ENCODE measurements at places on chromosomes 2 and 18.

GRCh38 chr2:6510532-6510931 is 355.2 kb downstream of the CMPK2 start:
- no peak for DNase-seq

- no peak for DNase-seq
Observed at GRCh38 chr18:60623331-60623730, 250.8 kb upstream of the MC4R start.

GRCh38 chr18:1292167-1292566 is 387.5 kb downstream of the ADCYAP1 start:
- no peak for DNase-seq

- no peak for DNase-seq
Observed at GRCh38 chr18:34600158-34600557, 109.9 kb upstream of the DTNA start.

DNA sequence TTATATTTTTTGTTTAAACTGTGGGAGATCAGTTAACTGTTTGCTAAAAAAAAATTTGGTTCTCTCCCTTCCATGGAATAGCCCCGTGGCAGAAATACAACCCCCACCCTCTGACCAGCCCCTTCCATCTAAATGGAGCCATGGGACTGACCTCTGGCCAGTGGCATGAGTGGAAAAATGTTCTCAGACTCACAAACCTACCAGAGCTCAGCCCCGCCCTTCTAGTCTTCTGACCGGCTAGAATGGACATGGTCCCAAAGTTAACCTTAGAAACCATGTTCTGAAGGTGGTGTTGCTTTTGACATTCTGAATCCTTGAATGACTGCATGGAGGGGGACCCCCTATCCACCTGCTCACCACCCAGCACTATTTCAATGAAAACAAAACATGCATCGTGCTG is 1.3 kb upstream of the CHRNA1 start:
- no peak for DNase-seq

GRCh38 chr2:160940271-160940670 is 220.0 kb upstream of the TANK start:
- DNase-seq, result no peak

DNA sequence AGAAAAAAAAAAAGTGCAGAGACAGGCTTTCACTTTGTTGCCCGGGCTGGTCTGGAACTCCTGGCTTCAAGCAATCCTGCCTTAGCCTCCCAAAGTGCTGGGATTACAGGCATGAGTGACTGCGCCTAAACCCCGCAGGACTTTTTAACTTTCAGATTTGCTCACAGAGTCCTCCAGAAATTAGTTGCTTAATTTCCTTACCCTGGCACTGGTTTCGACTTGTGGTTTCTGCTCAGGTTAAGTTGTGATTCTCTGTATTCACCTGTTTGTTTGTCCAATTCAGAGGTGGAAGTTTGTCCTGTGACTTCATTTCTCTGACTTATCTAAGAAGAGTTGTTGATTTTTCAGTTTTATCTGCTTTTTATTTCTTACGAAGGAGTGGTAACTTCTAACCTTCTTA is 238.1 kb downstream of the TMEM182 start:
- DNase-seq, result no peak

DNA sequence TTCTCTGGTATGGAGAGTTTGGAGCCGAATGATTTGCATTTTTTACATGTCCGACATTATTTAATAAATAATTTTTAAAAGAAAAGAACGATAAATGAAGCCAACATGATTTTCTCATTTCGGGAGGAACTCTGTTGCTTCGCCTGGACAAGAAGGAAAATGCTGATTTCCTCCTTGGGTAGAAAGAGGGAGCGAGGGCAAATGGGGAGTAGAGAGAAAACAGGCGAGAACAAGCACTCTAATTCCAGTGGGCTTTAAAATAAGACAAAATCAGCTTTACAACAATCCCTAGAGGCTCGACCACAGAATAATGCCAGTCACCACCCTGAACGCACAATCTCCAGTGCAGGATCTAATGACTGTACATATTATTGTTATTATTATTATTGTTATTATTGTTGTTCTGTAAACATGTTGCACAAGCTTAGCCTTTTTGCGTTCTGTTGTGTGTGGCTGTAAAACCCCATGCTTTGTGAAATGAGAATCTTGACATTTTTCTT is 3.7 kb downstream of the DLX1 start:
- DNase-seq, result no peak

DNA sequence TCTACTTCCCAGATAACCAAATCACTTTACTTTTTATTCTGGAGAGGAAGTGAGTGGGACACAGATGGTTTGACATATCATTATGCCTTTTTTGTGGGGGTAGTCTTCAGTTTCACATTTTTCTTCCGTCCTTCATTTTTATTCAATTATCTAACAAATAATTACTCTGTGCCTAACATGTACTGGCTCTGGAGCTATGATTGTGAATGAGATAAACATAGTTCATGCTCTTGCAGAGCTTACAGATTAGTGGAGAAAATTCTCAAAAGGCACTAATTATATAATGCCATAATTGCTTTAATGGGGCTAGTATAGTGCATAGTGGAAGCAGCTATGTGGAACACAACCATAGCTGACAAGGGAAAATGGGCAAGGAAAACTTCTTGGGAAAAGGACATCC is 303.6 kb upstream of the TFPI start:
- DNase-seq, result no peak

DNA sequence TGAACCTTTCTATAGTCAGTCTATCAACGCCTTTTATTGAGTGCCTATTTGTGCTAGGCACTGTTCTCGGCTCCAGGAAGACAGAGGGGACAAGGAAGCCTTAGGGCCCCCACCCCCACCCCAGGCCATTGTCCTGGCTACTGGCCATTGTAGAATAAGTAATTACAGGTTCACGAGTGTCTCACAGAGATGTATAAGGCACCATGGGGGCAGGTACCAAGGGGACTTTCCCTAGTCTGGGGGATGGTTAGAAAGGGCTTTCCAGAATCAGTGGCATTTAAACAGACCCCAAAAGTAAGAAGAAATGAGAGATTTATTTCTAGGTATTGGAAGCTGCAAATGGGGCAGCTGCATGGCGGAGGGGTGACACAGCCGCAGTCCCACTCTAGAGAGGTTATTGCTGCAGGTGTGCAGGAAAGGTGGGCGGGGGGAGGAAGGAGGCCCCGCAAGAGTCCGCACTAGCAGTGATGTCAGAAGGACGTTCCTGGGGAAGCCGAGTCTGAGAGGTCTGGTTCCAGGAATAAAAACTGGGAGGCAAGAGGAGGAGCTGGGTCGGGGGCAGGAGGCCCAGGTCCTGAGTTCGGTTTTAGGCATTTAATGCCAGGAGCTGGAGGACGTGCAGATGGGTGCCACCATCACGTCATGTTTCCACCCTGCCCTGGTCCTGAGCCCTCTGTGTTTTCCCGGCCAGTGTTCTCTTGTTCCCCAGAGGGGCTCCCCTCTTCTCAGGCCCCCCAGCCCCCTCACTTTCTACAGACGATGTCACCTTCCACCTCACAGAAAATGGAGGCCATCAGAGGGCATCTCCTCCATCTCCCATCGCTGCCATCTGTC is 30.5 kb downstream of the FOSL2 start:
- no peak for DNase-seq

DNA sequence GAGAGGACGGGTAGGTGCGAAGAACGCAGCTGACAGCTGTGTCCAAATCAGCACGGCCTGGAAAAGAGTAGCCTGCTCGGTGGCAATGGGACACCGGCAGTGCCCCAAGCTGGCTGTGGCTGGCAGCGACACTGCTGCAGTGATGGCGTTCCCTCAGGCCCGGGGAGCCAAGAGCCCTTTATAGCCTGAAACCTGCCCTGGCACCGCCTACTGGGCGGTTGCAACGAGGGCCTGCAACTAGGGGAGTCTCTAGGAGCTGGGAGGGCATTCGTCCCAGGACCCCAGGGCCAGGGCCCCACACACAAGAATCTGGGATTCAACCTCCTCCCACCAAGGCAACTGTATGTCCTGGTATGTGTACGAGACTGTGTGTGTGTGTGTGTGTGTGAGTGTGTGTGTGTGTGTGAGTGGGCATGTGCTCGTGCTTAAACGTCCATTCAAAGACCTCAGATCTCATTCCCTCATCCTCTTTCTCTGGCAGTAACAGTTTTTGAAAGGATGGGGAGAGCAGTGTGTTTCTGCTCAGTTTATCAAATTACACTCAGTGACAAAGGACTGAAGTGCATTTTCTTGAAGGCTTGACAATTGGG is 6.8 kb upstream of the CYP26B1 start:
- DNase-seq, result no peak

- DNase-seq, result no peak
Observed at GRCh38 chr2:209501579-209501978, 77.7 kb downstream of the MAP2 start.

DNA sequence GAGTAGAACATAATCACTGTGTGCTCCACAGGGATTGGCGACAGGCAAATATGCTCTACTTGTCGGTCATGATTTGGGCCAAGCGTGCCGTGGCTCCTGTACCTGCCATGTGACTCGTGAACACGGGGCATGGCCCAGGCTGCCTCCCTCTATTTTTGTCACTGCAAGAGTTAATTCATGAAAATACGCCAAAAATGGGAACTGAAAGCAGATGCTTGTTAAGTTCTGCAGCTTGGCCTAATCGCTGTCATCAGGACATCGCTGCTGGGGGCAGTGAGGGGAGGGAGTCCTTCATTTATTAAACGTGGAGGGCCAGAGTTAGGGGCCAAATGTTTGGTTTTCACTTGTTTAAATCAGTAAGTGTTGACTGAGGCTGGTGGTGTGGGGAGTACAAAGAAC is 177.8 kb downstream of the BCL2 start:
- DNase-seq, result no peak

DNA sequence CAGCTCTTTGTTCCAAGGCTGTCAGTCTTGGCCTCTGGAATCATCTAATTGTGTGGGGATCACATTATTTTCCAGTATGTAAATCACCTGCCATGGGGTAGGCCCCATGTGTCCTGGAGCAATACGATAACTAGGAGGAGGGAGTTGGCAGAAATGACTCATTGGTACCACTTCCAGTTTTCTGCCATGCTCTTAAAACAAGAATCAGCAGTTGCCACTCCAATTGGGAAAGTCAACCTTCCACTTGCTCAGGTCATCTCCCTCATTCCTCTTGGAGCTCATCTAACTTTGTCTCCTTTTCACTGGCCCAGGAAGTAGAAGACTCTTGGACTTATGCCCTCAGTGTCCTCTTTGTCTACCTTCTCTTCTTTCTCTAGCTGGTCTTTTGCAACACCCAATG is 487.0 kb downstream of the SLC4A3 start:
- no peak for DNase-seq

- no peak for DNase-seq
Observed at GRCh38 chr18:25033747-25034471, 318.1 kb downstream of the ZNF521 start.

- DNase-seq, result no peak
Observed at GRCh38 chr18:7157760-7158159, 40.2 kb upstream of the LAMA1 start.

- no peak for DNase-seq
Observed at GRCh38 chr2:232061265-232061664, 99.8 kb downstream of the DIS3L2 start.

- no peak for DNase-seq
Observed at GRCh38 chr2:15640261-15640711, 48.6 kb downstream of the DDX1 start.

DNA sequence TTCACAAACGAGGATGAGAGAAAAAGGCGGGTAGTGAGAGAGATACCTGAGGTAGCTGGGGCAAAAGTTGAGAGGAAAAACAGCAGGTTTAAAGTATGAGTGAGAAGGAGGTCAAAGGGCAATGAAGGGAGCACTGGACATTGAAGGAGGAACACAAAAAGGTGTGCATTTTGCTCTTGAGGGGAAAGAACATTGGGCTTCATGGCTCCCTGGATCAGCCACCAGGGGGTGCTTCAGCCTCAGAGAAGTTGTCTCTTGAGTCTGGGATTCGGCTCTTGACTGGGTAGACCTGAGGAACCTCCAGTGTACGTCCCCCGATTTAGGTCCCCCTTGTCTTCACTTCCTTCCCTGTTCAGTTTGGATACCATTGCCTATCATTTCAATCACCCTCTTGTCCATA is 128.5 kb downstream of the RAPGEF4 start:
- DNase-seq, result no peak

DNA sequence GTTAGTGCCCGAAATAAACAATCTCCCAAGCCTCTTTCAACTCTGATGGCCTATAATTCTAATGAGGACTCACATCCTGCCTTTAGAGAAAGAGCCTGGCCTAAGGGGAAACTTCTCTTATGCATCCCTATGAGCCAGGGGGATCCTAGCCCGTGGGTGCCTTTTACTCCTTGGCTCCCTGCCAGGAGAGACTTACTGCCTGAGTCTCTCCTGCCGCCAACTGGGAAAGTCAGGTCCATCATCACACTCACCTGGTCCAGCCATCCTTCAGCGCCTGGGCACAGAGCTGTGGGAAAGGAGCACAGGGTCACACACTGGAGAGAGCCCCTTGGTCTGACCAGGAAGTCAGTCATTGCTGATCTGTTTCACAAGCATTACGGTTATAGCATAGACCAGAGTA is 24.1 kb downstream of the ENOSF1 start:
- no peak for DNase-seq
